ENCODE measurements at places on chromosomes 11 and 22.

DNA sequence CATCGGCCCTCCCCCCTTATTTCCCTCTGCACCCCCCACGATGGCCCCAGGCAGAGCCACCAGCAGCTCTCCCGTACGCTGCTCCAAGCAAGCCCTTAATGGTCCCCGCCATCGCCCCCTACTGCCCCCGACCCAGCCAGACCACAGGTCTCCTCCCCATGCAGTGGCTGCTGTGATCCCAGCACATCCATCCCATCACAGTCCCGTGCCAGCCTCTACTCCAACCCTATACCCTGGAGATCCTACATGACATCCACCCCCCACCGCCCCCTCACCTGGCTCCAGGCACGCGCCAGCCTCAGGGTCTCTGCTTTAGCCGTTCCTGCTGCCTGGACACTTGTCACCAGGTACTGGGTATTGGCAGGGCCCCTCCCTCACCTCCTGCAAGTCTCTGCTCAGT lies 85.8 kb upstream of the RTL6 start:
- no peak for DNase-seq

- DNase-seq: no peak
These were observed 7.5 kb upstream of the SREBF2 start for GRCh38 chr22:41825376-41825775.

- DNase-seq: no peak
These were observed 94.2 kb downstream of the FCHSD2 start for GRCh38 chr11:73047773-73048371.

DNA sequence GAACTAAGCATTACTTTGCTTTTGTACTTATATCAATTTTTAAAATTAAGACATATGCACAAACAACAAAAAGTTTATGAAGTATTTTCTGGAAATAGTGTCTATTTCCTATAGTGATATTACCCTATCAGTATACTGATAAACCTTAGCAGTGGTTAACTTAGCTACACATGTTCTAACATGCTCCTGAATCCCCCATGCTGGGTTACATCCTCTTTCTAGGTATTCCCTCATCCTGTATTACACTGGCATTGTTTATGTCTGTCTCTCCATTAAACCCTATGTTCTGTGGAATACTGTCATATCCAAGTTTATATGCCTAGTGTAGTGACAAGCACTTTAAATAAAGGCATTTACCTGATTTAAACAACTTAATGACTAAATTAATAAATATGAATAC lies 1.8 kb upstream of the FAR1 start:
- no peak for DNase-seq

GRCh38 chr22:31102441-31103081 lies 4.8 kb downstream of the SELENOM start:
- no peak for DNase-seq

DNA sequence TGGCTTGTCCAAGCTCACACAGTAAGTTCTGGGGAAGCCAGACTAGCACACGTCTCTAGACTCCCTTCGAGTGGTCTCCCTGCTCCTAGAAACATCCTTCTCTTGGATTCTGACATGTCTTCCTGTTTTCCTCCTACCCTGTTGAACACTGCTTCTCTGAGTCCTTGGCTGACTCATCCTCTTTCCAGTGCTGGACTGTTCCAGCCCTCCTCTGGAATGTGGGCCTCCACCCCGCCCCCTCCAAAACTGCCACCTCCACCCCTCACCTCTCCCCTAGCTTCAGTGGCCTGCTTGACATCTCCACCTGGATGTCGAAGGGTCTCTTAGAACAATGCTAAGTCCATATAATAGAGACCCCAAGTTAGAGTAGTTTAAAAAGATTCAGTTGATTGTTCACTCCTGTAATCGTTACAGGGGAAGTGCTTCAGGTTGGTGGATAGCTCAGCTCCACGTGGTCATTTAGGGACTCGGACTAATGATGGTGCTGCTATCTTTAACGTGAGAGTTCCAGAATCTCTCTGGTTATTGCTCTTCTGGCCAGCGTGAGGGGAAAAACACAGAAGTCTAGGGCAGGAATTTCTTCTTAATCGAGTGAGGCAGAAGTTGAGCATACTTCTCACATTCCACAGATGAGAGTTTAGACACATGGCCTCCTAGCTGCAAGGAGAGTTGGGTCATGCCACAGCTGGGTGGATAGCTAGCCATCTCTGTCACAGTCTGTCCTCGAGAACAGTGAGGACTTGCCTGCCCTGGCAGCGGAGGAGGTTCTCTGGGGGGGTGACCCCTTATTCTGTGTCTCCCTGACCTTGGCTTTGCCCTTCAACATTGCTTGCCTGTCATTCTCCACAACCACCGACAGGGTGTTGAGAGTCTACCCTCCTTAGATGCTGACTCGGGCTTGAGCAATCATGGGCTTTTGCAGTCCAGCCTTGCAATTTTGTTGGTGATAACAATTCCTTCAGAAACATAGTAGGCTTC lies 4.7 kb upstream of the C11orf96 start:
- no peak for DNase-seq
